ENCODE measurements at places on chromosomes 16 and 17.

- DNase-seq, result no peak
Observed at GRCh38 chr16:54236773-54237172, 49.8 kb downstream of the IRX3 start.

DNA sequence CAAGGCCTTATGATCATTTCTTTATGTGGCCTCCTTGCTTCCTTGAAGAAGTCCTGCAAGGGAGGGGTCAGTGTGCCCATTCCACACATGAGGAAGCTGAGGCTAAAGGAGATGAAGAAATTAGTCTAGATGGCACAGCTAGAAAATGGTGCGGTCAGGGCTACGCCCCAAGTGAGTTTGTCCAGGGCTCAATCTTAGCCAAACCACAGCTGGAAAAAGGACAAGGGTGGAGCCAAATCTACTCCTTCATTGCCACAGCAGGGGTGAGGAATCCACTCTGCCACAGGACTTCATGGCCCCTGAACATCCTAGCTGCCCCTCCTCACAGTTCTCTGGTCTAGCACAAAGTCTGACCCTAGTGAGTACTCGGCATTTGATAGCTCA, 16.2 kb downstream of the BEAN1 start:
- no peak for DNase-seq

DNA sequence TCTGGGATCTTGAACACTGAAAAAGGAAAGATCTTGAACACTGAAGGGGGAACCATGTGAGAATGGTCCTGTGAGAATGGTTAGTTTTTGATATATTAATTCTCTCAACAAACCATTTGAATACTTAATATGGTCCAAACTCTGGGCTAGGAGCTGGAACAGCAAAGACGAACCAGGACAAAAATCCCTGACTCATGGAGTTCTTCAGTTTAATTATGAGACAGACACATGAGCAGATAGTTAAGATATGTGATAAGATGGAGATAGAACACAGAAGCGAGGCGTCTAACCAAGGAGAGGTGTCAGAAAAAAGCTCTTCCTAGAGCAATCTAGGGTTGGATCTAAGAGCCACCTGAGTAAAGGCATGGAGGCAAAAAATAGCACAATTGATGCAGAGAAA, 1.6 kb downstream of the CKLF start:
- peak; percentile 16 for DNase-seq

GRCh38 chr16:89545044-89545830, 15.2 kb upstream of the RPL13 start:
- no peak for DNase-seq

- DNase-seq, result no peak
Observed at GRCh38 chr17:40005520-40005919, 9.7 kb upstream of the CSF3 start.

GRCh38 chr17:53792997-53793396, 29.7 kb upstream of the KIF2B start:
- DNase-seq, result no peak

DNA sequence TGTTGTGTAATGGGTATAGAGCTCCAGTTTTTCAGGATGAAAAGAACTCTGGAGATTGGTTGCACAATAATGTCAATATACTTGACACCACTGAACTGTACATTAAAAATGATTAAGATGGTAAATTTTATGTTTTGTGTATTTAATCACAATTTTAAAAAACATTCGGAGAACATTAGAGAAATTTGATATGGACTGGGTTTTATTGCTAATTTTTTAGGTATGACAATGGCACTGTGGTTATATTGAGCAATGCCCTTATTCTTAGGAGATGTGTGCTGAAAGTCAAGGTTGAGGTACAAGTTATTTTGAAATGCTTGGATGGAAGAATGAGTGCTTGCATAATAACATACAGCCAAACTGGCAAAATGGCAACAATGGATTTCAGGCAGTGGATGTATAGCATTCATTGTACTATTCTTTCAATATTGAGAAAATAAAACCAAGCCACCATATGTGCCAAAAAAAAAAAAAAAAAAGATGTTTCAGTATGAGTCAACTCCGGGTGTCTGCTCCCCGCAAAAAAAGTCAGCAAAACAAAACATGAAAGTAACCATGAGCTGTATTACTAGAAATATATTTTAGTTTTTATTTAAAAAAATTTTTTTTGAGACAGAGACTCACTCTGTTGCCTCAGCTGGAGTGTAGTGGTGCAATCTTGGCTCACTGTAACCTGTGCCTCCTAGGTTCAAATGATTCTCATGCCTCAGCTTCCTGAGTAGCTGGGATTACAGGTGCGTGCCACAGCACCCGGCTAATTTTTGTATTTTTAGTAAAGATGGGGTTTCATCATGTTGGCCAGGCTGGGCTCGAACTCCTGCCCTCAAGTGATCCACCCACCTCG, 19.8 kb downstream of the HOXB1 start:
- DNase-seq, result no peak

- no peak for DNase-seq
Observed at GRCh38 chr16:77849646-77850258, 61.4 kb downstream of the VAT1L start.

DNA sequence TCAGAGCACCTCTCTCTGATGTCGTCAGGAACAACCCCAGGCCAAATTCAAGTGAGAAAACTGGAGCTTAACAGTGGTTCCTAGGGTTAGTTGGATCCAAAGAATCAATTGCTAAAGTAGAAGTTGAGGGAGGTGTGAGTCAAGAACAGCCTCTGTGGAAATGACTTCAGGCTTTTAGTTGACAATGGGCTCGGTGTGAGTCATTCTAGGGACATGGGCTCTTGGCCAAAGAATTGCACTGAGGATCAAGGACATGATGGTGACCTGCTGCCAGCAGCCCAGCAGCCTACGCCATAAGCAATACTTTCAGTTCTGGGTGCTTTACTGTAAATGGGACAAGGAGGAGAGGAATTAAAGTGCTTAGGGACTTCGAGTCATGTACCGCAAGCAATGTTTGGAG, 32.1 kb upstream of the SMURF2 start:
- no peak for DNase-seq

GRCh38 chr17:30236766-30237165, 1.3 kb upstream of the SLC6A4 start:
- peak; percentile 41 for DNase-seq

DNA sequence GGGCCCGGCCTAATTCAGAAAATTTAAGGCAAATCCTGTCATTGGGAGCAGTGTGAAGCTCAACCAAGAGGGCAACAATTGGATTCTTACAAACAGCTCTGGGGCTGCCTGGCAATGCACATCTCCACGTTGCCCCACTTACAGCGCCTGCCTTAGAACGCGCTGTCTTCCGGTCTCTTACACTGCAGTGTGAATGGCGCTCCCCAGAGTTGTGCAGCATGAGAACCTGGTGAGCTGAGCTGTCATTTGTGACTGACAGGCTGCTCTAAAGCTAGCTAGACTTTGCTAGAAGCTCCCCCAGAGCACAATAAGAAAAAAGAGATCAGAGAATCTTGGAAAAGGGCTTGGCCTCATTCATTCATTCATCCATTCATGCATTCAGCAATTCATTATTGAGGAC, 64.5 kb upstream of the PLCG2 start:
- DNase-seq, result no peak

DNA sequence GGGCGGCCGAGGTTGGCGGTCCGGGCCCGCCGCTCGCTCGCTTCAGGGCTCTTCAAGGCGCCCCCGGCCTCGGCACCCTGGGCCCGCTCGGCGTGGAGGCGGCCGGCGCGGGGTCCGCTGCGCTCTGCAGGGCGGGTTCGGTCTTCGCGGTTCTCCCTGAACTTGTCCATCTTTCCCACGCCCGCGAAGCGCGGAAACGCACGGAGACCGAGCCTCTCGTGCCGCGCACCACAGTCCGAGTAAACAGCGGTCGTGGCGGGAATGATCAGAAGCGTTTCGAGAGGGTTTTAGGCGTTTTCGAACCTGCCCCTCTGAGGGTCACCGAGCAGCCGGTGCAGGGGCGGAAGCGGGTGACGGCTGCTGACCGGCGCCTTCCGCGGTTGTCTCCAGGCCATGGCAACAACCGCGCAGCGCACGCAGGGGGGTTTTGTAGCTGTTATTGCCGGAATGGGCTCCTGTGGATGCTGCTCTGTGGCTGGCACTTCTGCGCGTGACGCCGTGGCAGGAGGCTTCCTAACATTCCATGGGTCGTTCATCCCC, 414 bp downstream of the NARF start:
- DNase-seq, result peak; percentile 51

DNA sequence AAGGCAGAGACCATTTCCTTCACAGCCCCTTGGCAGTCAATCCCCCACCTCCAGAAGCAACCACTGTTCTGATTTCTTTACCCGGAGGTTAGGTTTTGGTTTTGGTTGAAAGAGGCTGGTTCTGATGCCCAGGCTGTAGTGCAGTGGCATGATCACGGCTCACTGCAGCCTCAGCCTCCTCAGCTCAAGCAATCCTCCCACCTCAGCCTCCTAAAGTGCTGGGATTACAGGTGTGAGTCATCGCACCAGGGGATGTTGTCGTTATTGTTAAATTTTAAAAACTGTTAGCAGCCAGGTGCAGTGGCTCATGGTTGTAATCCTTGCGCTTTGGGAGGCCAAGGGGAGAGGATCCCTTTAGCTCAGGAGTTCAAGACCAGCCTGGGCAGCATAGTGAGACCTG, 3.0 kb upstream of the CTRB2 start:
- no peak for DNase-seq

DNA sequence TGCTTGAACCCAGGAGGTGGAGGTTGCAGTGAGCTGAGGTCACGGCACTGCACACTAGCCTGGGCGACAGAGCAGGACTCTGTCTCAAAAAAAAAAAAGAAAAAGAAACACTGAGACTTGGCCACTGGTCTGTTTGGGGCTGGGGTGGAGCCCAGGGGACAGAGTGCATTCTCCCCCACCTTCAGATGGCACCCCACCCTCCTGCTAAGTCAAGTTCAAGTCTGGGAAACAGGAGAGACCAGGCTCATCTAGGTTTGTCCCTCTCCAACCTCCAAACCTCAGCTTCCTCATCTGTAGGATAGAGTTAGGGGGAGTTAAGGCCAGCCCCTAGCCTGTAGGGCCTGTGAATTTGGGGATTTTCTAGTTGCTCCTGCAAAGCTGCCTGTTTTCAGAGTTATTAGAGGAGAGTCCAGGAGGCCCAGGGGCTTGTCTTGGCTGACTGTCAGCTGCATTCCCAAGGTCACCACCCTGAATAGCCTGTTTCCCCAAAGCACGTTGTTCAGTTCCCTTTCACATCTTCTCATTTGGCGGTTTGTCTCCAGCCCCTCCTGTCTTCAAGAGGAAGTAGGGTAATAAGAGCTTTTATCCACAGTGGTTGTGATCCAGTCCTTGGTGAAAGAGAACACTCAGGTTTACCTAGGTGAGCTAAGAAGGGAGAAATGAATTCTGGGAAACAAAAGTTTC, 2.2 kb downstream of the MT3 start:
- peak; percentile 32 for DNase-seq

- no peak for DNase-seq
Observed at GRCh38 chr17:13502263-13502662, 99.5 kb downstream of the HS3ST3A1 start.

DNA sequence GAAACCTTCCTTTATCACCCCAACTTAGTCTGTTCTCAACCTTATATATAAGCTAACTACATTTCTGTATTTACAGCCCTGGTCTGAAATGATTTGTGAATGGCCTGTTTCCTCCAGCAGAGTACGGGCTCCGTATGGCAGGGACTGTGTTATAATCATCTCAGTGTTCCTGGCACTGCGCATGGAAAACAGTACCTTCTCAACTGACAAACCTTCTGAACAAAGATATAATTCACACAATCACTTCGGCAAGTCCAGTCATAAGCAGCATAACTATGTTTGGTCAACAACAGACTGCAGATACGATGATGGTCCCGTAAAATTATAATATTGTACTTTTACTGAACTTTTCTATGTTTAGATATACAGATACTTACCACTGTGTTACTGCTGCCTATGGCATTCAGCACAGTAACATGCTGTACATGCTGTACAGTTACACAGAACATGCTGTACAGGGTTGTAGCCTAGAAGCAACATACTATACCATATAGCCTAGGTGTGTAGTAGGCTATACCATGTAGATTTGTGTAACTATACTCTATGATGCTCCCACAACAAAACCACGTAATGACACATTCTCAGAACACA, 30.0 kb downstream of the ANKFY1 start:
- DNase-seq, result no peak

DNA sequence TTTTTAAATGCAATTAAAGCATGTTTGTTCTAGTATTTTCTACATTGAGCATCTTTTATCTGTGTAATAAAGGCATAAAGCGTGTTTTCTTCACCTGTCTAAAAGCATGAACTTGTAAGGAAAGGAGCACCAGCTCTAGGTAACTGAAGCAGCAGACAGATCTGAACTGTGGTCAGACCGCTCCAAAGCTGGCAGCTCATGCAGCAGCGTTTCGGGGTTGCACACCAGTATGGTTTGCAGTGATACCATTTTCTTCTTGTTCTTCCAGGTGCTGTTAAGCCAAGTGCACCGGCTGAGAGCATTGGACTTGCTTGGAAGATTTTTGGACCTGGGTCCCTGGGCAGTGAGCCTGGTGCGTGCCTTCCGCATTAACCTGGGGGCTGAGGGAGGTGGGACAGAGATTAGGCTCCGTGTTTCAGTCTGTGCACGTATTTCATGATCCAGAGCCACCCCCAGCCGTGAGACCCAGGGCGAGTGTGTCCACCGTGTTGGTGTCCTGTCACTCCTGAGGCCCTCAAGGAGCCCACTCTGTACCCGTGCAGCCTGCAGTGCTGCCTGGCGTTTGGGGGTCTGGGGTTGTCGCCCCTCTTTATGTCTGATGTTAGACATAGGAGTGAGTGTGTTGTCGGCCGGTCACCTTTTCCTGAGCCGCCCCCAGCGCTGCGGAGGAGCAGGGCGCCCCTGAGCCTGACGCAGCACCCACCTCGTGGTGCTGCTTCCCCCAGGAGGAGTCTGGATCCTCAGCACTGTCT, 136.3 kb upstream of the CHMP6 start:
- DNase-seq, result no peak

GRCh38 chr16:84608282-84608681, 9.6 kb downstream of the COTL1 start:
- DNase-seq, result peak; percentile 63

- DNase-seq, result peak; percentile 67
Observed at GRCh38 chr17:41967141-41967920, 736 bp downstream of the CNP start.

- no peak for DNase-seq
Observed at GRCh38 chr17:632560-632959, 82.1 kb downstream of the VPS53 start.

GRCh38 chr17:66928949-66929348, 35.6 kb upstream of the CACNG4 start:
- no peak for DNase-seq

GRCh38 chr17:21288571-21289017, 4.1 kb downstream of the MAP2K3 start:
- DNase-seq, result peak; percentile 53

- peak; percentile 27 for DNase-seq
Observed at GRCh38 chr16:48393485-48394354, 8.5 kb upstream of the SIAH1 start.

- DNase-seq, result no peak
Observed at GRCh38 chr17:29827179-29827578, 102.8 kb downstream of the SSH2 start.

GRCh38 chr17:8563024-8563776, 67.3 kb downstream of the MYH10 start:
- no peak for DNase-seq
